ENCODE measurements at places on chromosomes 3 and 15.

- DNase-seq, result no peak
Observed at GRCh38 chr15:38499651-38500050, 45.7 kb downstream of the FAM98B start.

GRCh38 chr3:68931406-68932149 lies 769 bp downstream of the TAFA4 start:
- no peak for DNase-seq

DNA sequence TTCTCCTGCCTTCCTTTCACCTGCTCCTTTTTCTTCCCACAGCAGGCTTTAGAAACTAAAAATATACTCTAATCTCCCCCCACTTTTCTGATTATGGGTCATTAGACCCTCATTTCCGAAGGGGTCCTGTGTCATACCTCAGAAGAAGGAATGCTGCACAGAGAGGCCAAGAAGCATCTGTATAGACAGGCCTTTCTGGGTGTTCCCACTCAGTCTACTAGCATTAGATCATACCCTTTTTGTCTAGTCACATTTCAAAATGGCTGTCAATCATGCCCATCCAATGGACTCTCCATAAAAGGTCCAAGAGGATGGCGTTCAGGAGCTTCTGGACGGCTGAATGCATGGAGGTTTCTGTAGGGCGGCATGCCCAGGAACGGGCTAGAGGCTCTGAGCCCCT lies 192.2 kb downstream of the SUCLG2 start:
- DNase-seq, result no peak

DNA sequence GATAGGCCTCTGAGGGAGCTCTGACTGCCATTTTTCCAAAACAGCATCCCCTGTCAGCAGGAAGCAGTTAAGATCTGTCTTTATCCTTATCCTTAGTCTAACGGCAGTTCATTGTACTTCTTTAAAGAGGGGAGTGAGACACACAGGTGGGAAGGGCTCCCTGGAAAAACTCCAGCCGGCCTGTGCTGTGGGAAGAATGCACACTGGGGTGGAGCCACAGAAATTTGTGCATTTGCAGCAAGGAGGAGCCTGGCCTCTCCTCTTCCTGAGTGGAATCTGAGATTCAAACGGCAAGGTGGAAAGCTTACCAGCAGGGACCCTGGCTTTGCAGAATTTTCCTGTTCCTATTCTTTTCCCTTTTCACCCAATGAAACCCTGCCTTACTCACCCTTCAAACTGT lies 1209.4 kb downstream of the ROBO2 start:
- DNase-seq, result no peak

DNA sequence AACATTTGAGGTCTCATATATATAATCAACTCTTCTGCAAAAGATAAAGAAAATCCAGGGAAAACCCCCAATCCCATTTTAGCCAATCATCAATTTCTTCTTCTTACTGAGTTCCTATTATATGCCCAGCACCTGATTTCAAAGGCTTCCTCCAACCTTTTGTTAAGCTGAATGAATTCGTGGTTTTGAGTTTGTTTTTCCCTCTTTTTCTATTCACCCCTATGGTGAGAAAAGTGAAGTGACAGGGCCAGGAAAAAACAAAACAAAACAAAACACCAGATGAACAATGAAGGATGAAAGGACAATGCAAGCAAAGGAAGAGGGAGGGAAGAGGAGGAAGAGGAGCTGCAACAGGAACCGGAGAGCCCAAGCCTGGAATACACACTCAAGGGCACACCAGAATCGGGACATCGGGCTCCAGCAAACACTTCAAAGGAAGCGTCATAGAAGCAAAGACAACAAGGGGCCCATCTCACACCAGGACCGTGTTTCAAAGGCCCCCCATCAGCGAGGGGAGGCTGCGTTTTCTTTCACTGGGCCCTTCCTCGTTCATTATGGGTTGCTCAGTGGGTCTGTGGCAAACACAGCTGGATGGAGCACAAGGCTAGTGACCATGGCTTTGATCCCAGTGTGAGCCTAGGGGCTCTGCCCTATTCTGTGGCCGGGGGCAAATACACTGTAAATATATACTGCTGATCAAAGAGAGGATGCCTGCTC lies 50.2 kb downstream of the VGLL4 start:
- DNase-seq, result no peak

DNA sequence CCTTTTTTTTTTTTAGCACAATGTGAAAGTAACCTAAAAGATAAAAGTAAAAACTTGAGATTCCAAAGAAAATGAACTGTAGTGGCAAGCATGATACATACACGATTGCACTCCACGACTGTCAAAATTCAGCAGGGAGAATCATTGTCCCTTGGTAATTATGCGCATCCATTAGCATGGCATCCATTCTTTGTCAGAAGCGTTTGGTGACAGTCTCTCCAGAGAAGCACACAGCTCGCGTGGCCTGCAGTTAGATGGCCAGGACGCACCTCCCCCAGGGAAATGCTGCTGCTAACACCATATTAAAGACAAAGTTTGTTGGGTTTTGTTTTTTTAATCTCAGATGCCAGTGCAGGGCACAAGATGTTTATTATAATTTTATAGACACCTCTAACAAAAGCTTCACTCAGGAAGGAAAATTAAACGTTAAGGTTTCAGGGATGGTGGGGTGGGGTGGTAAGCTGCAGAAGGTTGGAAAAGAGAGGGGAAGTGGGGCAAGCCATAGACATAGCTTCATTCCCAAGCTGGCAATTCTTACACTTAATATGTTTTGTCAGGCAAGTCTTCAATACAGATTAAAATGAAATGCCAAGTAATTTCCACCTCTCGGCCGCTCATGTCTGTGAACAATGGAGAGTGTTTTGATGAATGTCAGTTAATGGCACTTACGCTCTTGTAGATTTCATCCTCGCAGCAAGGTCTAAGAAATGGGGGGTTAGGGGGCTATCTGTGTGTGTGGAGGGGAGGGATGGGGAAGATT lies 142.8 kb upstream of the TOPAZ1 start:
- DNase-seq, result no peak

- peak; percentile 86 for DNase-seq
Observed at GRCh38 chr3:5022966-5023776, 43.9 kb downstream of the BHLHE40 start.

- DNase-seq, result no peak
Observed at GRCh38 chr3:170149016-170149415, 32.5 kb downstream of the PHC3 start.

GRCh38 chr3:188788621-188789081 lies 383.1 kb upstream of the TPRG1 start:
- DNase-seq, result no peak

DNA sequence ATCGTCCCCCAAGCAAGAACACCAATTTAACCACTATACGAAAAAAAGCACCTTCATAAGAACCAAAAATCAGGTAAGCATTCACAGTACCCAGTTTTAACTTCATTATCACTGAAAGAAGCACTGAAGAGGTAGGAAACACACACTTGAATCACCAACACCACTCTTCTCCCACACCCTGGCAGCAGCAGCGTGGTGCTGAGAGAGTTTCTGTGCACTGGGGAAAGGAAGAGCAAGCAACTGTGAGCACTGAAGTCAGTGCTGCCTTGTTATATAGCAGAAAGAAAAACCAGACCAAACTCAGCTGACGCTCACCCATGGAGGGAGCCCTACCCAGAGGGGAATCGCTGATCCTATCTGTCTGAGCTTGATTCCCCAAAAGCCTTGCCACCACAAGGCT lies 98.2 kb downstream of the DMXL2 start:
- DNase-seq, result no peak

GRCh38 chr3:23873941-23874340 lies 42.8 kb downstream of the NKIRAS1 start:
- no peak for DNase-seq

GRCh38 chr3:45312836-45313493 lies 75.4 kb upstream of the LARS2 start:
- no peak for DNase-seq

- DNase-seq, result peak; percentile 13
Observed at GRCh38 chr15:100318880-100319279, 22.9 kb downstream of the ADAMTS17 start.

GRCh38 chr15:91793771-91794170 lies 59.7 kb upstream of the SLCO3A1 start:
- DNase-seq, result no peak

DNA sequence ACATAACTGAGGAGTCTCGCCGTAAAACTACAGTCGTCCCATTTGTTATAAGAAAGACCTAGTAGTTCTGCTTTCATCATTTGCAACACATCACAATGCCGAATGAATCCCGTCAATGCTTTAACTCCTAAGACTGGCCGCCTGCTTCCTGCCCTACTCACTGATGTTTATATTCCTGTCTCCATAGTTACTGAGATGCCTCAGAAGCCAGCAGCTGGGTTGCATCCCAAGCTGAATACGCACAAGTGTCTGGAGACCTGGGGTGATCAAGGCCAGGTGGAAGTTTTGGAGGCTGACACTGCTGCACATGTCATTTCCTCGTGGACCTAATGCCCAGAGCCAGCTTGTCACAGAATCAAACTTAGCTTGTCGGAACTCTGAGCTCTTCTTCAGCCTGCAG lies 95.2 kb upstream of the UBE2E1 start:
- DNase-seq, result no peak

GRCh38 chr15:57509126-57509525 lies 82.6 kb upstream of the MYZAP start:
- no peak for DNase-seq

DNA sequence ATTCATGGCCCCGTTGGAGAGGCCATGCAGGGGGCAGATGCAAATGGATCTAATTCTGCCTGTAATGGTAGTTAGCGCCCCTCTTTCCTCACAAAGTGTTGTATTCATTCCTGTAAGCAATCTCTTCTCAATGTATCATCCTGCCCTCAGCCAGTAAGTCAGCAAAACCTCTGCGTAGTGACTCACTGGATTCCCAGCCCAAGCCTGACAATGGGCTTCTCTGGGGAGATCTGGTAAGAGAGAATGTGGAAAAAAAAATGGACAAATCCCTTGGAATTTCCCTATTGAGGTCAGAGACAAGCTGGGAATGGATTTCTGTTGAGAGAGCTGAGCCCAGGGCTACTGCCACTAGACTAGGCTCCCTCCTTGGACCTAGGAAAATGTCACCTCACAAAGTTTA lies 25.4 kb downstream of the ADPGK start:
- peak; percentile 11 for DNase-seq

DNA sequence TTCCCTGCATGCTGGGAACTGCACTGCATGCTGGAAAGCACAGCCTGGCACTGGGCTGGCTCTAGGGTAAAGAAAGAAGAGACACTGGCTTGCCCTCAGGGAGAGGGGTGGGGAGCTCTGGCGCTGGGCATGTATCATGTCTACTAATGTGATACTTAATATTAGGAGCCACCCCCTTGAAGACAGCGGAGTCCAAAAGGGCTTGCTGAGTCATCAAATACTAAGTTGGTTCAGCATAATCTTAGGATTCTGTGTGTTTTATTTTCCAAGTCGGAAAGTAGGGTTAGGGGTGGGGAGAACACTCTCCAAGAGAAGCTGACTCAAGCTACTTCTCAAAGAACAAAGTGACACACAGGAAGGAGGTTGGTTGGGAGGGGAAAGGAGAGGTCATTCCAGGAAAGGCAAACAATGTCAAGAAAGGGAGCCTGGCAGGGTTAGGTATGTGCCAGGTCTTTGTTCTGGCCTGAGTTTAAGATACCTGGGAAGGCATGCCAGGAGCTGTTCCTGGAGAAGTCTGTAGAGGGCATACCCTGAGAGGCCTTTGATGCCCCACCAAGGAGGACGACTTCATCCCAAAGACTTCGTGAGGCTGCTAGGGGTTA lies 237.8 kb upstream of the NR2E3 start:
- DNase-seq, result no peak

DNA sequence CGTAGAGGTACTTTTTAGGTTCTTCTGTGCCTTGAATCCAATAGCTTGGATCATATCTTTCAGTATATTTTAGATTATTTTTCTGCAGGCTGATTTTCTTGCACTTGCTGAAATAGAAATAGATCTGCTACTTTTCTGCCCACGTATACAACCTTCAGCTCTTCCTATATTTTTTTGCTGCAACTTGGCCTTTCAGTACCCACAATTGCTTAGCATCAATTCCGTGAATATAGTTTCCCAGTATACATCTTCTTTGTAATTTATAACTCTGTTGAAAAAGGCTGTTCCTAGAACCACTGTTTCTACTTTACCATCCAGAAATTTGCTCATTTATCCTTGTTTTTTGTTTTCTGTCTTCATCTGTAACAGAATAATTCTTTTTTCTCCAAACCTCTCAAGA lies 36.2 kb downstream of the GTF2E1 start:
- no peak for DNase-seq

- DNase-seq, result no peak
Observed at GRCh38 chr3:117011687-117012250, 302.2 kb downstream of the TUSC7 start.

- no peak for DNase-seq
Observed at GRCh38 chr3:30964612-30965011, 70.2 kb upstream of the GADL1 start.

DNA sequence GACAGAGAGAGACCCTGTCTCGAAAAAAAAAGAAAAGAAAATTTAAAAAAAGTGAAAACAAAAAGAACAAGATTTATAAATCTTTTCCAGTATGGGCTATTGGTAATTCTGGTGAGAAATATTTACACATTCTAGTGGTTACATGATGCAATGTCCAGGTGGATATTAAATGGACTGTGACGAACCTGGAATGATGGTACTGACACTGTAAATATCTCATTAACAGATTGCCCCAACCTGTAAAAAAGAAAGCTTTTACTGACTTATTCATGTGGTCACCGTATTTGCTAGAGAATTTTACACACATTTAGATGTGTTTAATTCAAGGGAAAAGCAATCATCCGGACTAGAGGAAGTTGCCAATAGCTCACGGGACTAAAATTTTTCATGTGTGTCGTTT lies 162.1 kb upstream of the LRIG1 start:
- DNase-seq, result no peak

DNA sequence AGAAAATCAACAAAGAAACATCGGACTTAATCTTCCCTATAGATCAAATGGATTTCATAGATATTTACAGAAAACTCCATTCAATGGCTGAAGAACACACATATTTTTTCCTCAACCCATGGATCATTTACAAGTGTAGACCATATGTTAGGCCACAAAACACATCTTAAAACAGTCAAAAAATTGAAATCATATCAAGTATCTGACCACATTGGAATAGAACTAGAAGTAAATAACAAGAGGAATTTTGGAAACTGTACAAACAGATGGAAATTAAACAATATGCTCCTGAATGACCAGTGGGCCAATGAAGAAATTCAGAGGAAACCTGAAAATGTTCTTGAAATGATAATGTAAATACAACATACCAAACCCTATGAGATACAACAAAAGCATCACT lies 323.1 kb upstream of the GPR149 start:
- no peak for DNase-seq
